Activated CD4-positive, CD25-positive, alpha-beta regulatory T cell (primary cell): ENCODE measurements at places on chromosomes 2 and 18.

- no peak for DNase-seq
Measured at GRCh38 chr18:39596221-39596620, 2030.6 kb upstream of the CELF4 start.

DNA sequence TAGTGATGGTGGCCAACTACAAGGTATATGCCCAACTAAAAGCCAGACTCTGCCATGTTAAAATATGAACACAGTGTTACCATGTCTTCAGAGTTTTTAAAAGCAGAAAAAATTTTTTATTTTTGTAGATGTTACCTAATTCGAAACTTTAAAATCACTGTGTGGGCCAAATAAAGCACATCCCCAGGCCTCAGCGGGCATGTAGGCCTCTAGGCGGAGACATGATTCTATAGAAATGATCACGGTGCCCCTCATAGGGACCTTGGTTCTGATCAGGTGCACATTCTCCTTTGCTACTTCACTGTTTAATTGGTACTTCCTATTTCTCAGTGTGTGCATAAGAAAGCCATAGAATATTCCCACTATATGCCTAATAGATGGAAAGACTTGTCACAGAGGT lies 349.2 kb downstream of the XIRP2 start:
- DNase-seq, result no peak

GRCh38 chr2:20755132-20755800 lies 67.6 kb downstream of the LDAH start:
- no peak for DNase-seq

DNA sequence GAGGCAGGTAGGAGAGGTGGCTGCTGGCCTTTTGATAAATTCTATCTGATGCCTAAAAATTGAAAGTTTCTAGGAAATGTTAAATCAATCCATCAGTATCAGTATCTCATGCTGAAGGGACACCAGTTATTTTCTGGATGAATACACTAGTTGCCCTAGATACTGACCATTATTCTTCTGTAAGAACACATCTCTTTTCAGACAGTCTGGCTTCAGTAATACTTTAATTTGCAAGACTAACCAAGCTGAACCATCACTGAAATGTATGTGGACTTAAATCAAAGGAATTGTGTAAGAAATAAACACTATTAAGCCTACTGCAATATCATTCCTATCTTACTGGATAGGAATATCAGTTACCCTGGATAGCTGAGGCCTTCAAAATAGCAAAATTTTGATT lies 1546.3 kb downstream of the LRP1B start:
- no peak for DNase-seq

GRCh38 chr2:74001781-74002504 lies 17.2 kb downstream of the TET3 start:
- no peak for DNase-seq

GRCh38 chr2:15756882-15757819 lies 165.5 kb downstream of the DDX1 start:
- DNase-seq, result no peak

DNA sequence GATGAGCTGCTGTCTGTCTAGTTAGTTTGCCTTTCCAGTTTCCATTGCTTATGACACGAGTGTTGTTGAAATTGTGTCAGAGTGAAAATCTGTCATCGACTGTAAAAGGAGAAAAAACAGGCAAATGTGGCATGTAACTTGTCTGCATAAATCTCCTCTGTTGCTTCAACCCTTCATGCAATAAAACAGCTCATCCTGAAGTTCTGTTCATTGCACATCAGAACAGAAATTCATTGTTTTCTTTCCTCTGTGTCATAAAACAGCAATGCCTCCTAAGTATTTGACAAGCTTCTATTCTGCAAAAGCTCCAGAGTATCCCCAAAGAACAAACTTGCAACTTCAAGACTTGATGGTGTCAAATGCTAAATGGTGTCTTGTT lies 432.1 kb downstream of the MEIS1 start:
- DNase-seq, result no peak

- DNase-seq, result no peak
Measured at GRCh38 chr2:202881570-202881969, 10.0 kb upstream of the ICA1L start.
